K562 (cell line): ENCODE measurements at places on chromosomes 6 and 20.

DNA sequence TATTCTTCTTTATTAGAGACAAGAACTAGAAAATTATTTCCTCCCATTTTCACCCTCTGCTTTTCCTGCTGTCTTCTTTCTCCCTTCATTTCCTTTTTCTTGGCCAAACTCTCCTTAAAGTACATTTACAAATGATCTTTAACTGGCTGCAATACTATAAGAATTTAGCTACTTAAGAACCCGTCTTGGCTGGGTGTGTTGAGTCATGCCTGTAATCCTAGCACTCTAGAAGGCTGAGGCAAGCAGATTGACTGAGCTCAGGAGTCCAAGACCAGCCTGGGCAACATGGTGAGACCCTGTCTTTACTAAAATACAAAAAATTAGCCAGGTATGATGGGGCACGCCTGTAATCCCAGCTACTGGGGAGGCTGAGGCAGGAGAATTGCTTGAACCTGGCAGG is 39.3 kb upstream of the SRPK1 start:
- H3K27ac ChIP-seq: no peak overlapping the region
- H3K4me3 ChIP-seq: no peak overlapping the region
- H3K4me1 ChIP-seq: no peaks in the 10 kb centered on the region
- H3K36me3 ChIP-seq: no peaks in the 10 kb centered on the region
- H3K27me3 ChIP-seq: peaks cover 34% of the 10 kb centered on the region

GRCh38 chr6:5680095-5680494 is 326.6 kb downstream of the NRN1 start:
- no peak overlapping the region for H3K4me3 ChIP-seq
- H3K4me1 ChIP-seq: no peaks in the 10 kb centered on the region
- no peaks in the 10 kb centered on the region for H3K27me3 ChIP-seq
- H3K27ac ChIP-seq: no peak overlapping the region
- no peak for DNase-seq

DNA sequence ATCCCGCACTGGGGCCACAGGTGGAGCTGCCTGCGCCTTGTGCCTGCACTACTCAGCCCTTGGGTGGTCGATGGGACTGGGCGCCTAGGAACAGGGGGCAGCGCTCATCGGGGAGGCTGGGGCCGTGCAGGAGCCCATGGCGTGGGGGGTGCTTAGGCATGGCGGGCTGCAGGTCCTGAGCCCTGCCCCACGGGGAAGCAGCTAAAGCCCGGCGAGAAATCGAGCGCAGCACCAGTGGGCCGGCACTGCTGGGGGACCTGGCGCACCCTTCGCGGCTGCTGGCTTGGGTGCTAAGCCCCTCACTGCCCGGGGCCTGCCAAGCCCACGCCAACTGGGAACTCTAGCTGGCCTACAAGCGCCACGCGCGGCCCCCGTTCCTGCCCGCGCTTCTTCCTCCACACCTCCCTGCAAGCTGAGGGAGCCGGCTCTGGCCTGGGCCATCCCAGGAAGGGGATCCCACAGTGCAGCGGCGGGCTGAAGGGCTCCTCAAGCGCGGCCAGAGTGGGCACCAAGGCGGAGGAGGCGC is 5.8 kb downstream of the HIVEP1 start:
- H3K4me1 ChIP-seq: peaks cover 53% of the 10 kb centered on the region
- no peak overlapping the region for H3K27ac ChIP-seq
- H3K36me3 ChIP-seq: peaks cover 83% of the 10 kb centered on the region
- H3K4me3 ChIP-seq: no peak overlapping the region

DNA sequence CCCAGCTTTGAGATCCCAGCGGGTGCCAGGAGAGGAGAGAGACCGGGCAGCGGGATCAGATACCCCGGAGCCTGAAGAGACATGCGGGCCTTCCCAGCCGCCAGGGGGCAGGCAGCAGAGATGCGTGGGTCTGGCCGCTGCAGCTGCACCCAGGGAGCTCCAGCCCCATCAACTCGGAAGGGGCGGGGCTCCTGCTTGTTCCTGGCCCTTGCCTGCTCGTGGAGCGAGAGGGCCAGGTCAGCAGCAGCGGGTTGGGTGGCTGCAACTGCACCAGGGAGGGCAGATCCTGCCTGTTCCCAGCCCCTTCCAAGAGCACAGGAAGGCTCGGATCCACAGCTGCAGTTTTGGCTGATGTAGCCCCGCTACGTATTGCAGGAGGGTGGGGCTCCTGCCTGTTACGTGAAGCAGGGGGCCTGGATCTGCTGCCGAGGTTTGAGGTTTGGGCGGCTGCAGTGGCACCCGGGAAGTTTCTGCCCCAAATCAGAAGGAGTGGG is 532.8 kb downstream of the RFPL4B start:
- peak; percentile 94 for DNase-seq
- H3K4me3 ChIP-seq: peak overlapping the region; percentile 57
- H3K36me3 ChIP-seq: no peaks in the 10 kb centered on the region
- no peaks in the 10 kb centered on the region for H3K27me3 ChIP-seq
- H3K27ac ChIP-seq: peak overlapping the region; percentile 20; the same call in 1 of the 3 replicates
- H3K4me1 ChIP-seq: peaks cover 7% of the 10 kb centered on the region

GRCh38 chr20:57849521-57850215 is 139.9 kb upstream of the PMEPA1 start:
- H3K36me3 ChIP-seq: no peaks in the 10 kb centered on the region
- DNase-seq: no peak
- no peaks in the 10 kb centered on the region for H3K4me1 ChIP-seq
- no peak overlapping the region for H3K4me3 ChIP-seq
- H3K27ac ChIP-seq: no peak overlapping the region
- H3K27me3 ChIP-seq: no peaks in the 10 kb centered on the region

GRCh38 chr6:76861403-76861802 is 601.9 kb downstream of the HTR1B start:
- H3K4me3 ChIP-seq: no peak overlapping the region
- no peaks in the 10 kb centered on the region for H3K36me3 ChIP-seq
- H3K27ac ChIP-seq: no peak overlapping the region

- H3K36me3 ChIP-seq: peaks cover 19% of the 10 kb centered on the region
- H3K27me3 ChIP-seq: no peaks in the 10 kb centered on the region
- H3K27ac ChIP-seq: no peak overlapping the region
- no peak overlapping the region for H3K4me3 ChIP-seq
- no peak for DNase-seq
- H3K4me1 ChIP-seq: peaks cover 8% of the 10 kb centered on the region; the same call in 2 of the 3 replicates
Measured at GRCh38 chr6:160999516-160999915, 7.9 kb downstream of the MAP3K4 start.

DNA sequence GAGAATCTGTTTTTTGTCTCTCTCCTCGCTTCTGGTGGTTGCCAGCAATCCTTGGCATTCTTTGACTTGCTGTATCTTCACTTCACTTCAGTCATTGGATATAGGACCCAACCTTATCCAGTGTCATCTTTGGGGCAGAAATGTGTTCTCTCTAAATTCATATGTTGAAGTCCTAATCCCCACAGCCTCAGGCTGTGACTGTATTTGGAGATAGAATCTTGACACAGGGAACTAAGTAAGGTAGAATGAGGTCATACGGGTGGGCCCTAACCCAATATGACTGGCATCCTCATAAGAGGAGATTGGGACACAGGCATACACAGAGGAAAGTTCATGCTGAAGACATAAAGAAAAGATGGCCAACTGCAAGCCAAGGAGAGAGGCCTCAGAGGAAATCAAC is 51.9 kb upstream of the TPD52L1 start:
- no peaks in the 10 kb centered on the region for H3K27me3 ChIP-seq
- DNase-seq: no peak
- no peaks in the 10 kb centered on the region for H3K36me3 ChIP-seq
- peaks cover 10% of the 10 kb centered on the region for H3K4me1 ChIP-seq
- H3K27ac ChIP-seq: no peak overlapping the region

DNA sequence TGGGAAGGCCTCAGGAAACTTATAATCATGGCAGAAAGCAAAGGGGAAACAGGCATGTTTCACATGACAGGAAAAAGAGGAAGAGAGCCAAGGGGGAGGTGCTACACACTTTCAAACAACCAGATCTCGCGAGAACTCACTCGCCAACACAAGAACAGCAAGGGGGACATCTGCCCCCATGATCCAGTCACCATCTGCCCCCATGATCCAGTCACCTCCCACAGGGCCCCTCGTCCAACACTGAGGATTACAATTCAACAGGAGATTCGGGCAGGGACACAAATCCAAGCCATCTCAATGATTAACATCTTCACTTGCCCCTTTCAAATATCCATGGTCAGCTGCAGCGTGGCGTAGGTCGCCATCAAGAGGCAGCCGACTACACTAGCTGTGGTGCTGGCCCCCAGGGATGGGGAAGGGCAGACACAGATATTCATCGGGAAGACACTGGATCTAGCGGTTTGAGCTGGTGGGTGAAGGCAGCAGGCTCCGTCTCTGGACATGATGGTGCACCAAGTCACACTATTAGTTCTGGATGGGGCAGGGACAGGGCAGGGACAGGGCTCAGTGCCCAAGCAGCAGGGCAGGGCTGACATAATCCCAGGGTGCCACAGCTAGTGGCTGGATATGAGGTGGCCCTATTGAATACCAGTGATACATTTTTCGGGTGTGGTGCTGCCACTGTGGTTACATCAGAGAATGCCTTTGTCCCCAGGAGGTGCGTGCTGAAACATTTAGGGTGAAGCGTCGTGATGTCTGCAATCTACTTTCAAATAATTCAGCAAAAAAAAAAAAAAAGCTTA is 31.6 kb downstream of the TUBB2B start:
- DNase-seq: peak; percentile 61
- H3K27me3 ChIP-seq: no peaks in the 10 kb centered on the region
- peak overlapping the region; percentile 27 for H3K4me3 ChIP-seq
- peak overlapping the region; percentile 65 for H3K27ac ChIP-seq

DNA sequence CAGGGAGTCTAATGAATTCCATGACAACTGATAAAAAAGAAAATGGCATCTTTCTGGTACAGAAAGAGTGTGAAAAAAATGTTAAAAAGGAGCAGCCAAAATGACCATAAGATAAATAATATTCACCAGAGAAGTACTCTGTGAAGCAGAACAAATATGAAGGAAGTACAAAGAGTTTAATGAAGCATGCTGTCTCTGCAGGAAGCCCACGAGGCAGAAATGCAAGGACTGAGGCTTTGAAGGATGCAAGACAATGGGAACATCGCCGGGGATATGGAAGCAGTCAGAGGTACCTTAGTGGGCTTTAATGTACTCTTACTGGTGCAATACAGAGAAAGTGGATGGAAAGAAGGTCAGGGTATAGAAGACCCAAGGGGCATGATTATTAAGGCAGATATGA is 50.7 kb downstream of the NOX3 start:
- H3K4me3 ChIP-seq: no peak overlapping the region
- H3K27ac ChIP-seq: no peak overlapping the region
- H3K27me3 ChIP-seq: no peaks in the 10 kb centered on the region
- no peaks in the 10 kb centered on the region for H3K36me3 ChIP-seq

- DNase-seq: no peak
- H3K4me3 ChIP-seq: no peak overlapping the region
- H3K4me1 ChIP-seq: 0 out of 3 replicates have a peak, but pooled peaks cover 3% of the 10 kb centered on the region
- no peak overlapping the region for H3K27ac ChIP-seq
- no peaks in the 10 kb centered on the region for H3K36me3 ChIP-seq
Measured at GRCh38 chr6:69861986-69862385, 4.4 kb upstream of the COL19A1 start.

GRCh38 chr6:97901531-97901930 is 618.5 kb upstream of the MMS22L start:
- H3K36me3 ChIP-seq: no peaks in the 10 kb centered on the region
- no peak for DNase-seq
- no peak overlapping the region for H3K4me3 ChIP-seq
- H3K4me1 ChIP-seq: no peaks in the 10 kb centered on the region
- H3K27ac ChIP-seq: no peak overlapping the region

- H3K4me3 ChIP-seq: no peak overlapping the region
- H3K4me1 ChIP-seq: no peaks in the 10 kb centered on the region
- H3K27ac ChIP-seq: no peak overlapping the region
- no peak for DNase-seq
- no peaks in the 10 kb centered on the region; the same call in 1 of the 2 replicates for H3K27me3 ChIP-seq
- no peaks in the 10 kb centered on the region for H3K36me3 ChIP-seq
Measured at GRCh38 chr6:161890133-161890831, 616.4 kb upstream of the AGPAT4 start.

- no peaks in the 10 kb centered on the region for H3K36me3 ChIP-seq
- H3K27ac ChIP-seq: no peak overlapping the region
- H3K4me3 ChIP-seq: no peak overlapping the region
- peaks cover 17% of the 10 kb centered on the region for H3K27me3 ChIP-seq
Measured at GRCh38 chr6:2229039-2229438, 16.4 kb downstream of the GMDS start.

DNA sequence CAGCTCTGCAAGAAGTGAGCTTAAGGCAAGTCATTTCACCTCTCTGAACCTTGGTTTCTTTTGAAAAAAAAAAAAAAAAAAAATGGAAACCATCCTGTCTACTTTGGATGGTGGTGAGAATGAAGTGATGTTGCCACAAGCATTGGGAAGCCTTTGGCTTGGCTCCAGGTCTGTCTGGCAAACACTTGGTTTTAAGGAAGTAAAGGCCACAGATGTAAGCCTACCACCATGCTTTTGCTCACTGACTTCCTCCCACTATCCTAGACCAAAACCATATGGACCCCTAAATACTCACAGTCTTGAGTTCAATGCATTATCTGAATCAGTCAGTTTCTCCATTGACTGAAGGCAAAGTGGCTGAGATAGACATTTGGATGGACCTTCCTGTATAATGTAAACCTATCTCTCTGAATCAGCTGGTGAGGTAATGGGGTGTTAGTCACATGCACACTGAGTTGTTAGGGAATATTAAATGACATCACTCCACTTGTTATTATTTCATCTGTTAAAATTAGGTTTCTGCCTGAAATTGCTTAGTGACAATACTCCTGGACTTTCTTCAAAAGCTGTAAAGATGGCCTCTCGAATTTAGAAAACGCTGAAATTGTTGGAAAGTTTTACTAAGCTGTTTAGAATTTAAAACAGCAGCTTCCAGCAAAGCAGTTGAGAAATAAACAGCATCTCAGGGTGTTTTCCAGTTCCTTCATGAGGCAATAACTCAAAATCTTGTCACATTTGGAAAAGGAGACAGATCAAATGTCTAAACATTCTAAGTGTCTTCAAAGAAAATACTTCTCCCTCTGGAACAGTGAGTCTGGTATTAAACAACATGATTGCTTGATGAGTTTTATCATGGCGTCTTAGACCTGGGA is 833.5 kb downstream of the DHX35 start:
- no peak overlapping the region for H3K27ac ChIP-seq
- H3K4me1 ChIP-seq: no peaks in the 10 kb centered on the region
- no peaks in the 10 kb centered on the region for H3K27me3 ChIP-seq
- H3K36me3 ChIP-seq: no peaks in the 10 kb centered on the region
- no peak overlapping the region for H3K4me3 ChIP-seq

- no peaks in the 10 kb centered on the region for H3K36me3 ChIP-seq
- H3K4me1 ChIP-seq: no peaks in the 10 kb centered on the region
- no peak overlapping the region for H3K27ac ChIP-seq
- DNase-seq: no peak
Measured at GRCh38 chr20:10537850-10538480, 102.9 kb downstream of the SLX4IP start.

- no peak overlapping the region for H3K27ac ChIP-seq
- DNase-seq: no peak
- no peak overlapping the region for H3K4me3 ChIP-seq
- no peaks in the 10 kb centered on the region for H3K4me1 ChIP-seq
Measured at GRCh38 chr6:138297761-138298298, 79.5 kb upstream of the PBOV1 start.

DNA sequence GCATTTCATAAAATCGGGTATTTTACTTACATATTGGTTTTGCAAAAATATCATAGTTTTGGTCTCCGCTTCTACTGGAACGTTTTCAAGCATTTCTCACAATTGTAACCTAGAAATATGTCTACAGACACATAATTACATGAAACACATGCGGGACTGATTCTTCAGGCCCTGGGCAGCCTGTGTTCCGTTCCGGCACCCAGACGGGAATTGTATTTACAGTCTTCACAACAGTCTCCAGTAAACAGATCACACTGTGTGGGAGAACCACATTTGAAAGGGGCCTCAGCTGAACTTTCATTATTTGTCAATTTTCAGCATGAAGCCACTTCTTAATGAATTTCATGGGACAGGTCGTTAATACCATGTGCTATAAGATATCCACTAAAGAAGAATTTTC is 196.9 kb downstream of the DST start:
- no peaks in the 10 kb centered on the region for H3K36me3 ChIP-seq
- H3K27ac ChIP-seq: no peak overlapping the region
- no peak for DNase-seq
- no peaks in the 10 kb centered on the region for H3K4me1 ChIP-seq
- no peaks in the 10 kb centered on the region for H3K27me3 ChIP-seq
- H3K4me3 ChIP-seq: no peak overlapping the region
